ENCODE measurements at places on chromosomes 2 and 18.

- no peak for DNase-seq
Observed at GRCh38 chr2:232190796-232191195, 187.8 kb upstream of the ALPP start.

DNA sequence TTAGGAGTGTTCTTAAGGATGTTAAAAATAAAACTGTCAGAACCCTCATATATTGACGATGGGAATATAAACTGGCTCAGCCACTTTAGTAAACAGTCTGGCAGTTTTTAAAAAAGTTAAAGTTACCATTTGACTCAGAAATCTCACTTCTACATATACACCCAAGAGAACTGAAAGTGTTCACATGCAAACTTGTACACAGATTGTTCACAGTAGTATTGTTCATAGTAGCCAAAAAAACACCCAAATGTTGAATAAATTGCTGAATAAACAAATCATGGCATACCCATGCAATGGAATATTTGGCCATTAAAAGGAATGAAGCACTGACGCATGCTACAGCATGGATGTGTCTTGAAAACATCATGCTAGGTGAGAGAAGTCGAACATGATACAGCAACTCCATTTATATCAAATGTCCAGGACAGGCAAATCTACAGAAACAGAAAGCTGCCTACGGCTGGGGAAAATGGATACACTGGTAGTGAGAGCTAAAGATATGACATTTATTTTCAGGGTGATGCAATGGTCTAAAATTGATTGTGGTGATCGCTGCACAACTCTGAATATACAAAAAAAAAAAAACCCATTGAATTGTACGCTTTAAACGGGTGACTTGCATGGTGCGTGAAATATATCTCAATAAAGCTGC is 10.1 kb downstream of the RPL31 start:
- no peak for DNase-seq

GRCh38 chr18:11119550-11119949 is 29.8 kb downstream of the PIEZO2 start:
- DNase-seq = no peak

- no peak for DNase-seq
Observed at GRCh38 chr2:68767996-68768395, 33.4 kb downstream of the ARHGAP25 start.

- peak; percentile 32 for DNase-seq
Observed at GRCh38 chr18:59696311-59697235, 650 bp downstream of the CCBE1 start.

DNA sequence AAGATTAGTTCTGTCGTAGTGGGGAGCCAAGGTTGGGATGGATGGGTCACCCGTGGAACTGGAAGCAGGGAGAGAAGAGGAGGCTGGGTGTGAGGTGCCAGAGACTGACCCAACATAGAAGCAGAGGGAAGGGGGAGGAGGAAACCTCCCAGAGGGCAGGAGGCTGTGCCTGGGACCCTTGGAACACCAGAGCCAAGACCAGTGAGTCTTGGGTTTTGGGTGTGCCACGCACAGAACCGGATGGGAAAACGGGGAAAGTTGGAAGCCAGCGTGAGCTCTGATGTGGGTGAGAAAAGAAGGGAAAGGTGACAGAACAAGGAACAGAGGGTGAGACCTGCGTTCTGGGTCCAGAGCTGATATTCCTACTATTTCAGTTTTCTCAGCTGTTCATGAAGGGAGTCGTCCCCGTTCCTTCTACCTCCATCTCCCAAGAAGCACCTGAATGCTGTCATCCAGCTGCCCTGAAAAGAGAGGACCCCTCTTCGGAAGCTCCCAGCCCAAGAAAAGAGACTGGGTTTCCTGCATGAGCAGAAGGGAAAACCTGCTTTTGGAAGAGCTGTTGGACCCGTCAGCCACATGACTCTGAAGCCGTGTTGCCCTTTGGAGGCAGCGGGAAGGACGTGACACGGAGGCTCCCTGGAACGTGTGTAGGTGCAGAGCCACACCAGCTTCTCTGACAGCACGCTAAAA is 250.1 kb downstream of the NDUFA10 start:
- peak; percentile 7 for DNase-seq

- DNase-seq = no peak
Observed at GRCh38 chr2:198711484-198711883, 746.3 kb downstream of the SATB2 start.

- DNase-seq = no peak
Observed at GRCh38 chr18:9737472-9738121, 29.5 kb downstream of the RAB31 start.

DNA sequence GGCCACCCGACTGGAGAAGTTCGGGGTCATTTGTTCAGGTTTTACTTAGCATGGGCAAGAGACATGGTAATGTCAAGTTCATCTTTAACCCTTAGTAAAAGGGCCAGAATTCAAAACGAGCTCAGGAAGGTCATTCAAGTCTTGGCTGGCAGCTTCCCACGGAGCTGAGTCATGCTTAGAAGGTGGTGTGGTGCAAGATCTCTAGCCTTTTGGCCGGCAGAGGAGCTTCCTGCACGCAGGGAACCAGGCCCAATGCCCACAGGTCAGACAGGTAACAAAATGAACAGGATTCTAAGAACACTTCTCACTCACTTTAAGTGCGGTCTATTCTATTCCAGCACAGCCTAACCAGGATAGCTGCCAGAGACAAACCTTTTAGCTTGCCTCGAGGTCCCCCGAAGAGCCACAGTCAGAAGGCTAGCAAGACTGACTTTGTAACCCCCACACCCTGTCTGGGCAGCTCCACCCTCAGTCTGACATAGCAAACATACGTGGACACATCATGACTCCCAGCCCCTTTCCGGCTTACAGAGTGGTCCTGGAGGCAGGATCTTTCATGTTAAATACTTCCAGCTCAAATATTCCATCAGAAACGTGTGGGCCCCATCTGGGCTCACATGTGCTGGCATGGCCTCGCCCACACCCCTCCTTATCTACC is 292.7 kb downstream of the BCL11A start:
- no peak for DNase-seq

GRCh38 chr2:42917425-42917927 is 125.1 kb upstream of the HAAO start:
- no peak for DNase-seq

- no peak for DNase-seq
Observed at GRCh38 chr2:207747653-207748560, 21.8 kb downstream of the FZD5 start.

DNA sequence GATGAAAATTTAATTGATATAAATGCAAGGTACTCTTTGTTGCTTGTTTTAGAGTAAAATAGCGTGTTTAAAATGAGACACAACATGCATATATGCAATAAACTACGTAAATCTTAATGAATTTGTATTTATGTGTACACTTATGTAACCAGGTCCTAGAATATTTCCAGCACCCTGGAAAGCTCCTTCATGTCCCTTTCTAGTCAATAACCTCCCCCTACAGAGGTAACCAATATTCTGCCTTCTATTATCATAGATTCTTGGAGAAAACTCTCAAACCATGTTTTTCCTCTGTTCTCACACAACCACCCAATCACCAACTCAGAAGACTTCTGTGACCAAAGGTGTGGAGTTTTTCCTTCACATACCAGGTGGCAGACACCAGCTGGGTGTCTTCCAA is 79.6 kb upstream of the THUMPD2 start:
- DNase-seq = no peak

DNA sequence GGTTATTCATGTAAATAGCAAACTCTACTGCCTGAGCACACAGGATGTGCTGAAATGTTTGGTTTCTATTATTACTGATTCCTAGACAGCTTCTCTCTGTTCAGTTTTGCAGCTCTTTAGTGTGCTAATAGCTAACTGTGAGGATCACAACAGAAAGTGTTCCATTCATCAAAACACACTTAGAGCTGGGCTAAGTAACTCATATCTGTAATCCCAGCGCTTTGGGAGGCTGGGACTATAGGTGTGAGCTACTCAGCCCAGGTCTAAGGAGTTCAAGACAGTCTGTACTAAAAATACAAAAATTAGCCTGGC is 63.2 kb downstream of the MOGAT1 start:
- no peak for DNase-seq

GRCh38 chr2:176087330-176088047 is 3.7 kb upstream of the EVX2 start:
- DNase-seq = no peak

DNA sequence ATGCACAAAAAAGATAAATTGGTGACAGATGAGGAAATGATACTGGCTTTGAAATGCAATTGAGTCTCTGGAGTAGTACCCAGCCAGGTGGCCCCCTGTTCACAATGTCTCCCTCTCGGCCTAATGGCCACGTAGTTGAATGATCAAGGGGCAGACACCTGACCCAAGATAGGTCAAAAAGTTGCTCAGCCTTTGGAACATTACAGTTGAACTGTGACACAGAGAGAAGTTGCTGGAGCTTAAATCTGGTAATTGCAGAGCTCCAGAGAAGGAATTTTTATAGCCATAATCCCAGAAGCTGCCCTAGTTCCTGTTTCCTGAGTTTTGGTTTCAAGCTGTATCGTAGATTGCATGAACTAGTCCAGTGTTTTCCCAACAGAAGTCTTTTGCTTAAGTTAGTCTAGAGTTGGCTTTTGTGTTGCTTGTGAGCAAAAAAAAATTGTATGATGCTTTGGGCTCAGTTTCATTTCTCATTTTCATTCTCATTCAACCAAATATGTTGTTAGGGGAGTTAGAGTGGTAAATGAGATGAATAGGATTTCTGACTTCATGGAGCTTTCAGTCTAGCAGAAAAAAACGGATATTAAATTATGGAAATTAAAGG is 117.9 kb downstream of the CSRNP3 start:
- DNase-seq = no peak

GRCh38 chr18:55515214-55515613 is 72.8 kb downstream of the TCF4 start:
- DNase-seq = no peak

GRCh38 chr18:33870059-33870458 is 292.0 kb downstream of the ASXL3 start:
- no peak for DNase-seq

DNA sequence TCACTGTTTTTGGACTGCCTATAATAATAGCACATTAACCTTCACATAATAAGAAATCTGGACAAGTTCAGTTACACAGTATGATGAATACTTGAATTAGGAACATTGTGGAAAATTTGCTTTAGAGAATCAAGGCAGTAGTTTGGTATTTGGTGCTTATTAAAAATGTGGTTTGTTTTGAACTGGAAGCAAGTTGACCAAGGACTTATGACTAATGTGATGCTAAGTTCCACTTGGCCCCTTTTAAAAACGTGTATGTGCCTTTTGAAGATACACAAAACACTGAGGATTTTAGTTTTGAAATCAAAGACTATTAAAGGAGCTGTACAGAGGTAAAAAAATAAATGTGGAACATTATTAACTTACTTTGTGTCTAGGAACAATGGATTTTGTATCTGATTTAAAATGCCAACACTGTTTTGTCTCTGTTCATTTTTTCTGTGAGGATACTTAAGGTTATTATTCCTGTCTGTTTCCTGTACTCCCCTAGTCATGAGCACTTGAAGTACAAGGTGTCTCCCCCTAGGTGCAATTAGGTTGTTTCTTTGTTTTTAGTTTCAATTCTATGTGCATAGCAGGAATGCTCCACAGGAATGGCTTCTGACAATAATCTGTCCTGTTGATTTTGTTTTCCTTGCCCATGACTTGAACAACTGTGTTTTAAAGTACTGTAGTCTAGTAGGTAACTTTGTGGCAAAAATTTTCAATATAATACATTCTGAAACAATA is 49.6 kb upstream of the PTH2R start:
- DNase-seq = no peak

GRCh38 chr2:28956890-28957289 is 24.2 kb upstream of the TOGARAM2 start:
- DNase-seq = peak; percentile 46

DNA sequence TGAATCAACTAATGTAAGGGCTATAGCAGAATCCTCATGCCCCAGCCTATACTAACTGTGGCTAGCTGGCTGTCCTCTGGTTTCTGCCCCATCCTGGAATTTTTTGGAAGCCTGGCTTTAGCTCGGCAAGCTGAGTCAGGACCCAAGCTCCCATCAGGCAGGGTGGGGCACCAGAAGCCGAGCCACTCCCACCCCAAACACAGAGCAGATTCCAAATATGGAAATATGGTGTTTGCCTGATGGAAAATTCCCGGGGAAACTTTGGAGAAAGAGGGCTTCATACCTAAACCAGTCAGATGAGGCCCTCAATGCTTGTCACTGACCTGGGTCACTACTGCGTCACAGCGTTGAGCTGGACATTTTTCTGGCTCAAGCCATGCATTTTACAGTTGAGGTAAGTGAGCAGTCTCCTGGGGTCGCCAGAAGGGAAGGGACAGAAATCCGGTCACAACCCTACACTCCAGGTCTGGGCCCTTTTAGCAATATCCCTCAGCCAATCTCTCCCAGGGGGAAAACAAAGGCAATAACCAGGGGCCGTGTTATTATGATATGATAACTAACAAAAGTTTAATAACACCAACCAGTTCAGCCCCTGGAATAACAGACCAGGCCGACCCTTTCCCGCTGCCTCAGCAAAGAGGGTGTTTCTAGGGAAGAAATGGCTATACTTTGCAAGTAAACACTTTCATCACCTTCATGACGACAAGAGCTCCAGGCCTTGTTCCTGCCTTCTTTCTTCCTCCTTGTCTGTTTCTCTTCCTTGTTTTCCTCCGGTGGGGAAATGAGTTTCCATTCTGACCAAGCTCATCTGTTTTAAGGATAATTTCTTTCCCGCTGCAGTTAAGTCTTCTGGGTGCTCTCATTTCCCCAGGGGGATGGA is 37.7 kb downstream of the PSD4 start:
- no peak for DNase-seq

GRCh38 chr2:162082036-162082435 is 8.0 kb upstream of the DPP4 start:
- no peak for DNase-seq

DNA sequence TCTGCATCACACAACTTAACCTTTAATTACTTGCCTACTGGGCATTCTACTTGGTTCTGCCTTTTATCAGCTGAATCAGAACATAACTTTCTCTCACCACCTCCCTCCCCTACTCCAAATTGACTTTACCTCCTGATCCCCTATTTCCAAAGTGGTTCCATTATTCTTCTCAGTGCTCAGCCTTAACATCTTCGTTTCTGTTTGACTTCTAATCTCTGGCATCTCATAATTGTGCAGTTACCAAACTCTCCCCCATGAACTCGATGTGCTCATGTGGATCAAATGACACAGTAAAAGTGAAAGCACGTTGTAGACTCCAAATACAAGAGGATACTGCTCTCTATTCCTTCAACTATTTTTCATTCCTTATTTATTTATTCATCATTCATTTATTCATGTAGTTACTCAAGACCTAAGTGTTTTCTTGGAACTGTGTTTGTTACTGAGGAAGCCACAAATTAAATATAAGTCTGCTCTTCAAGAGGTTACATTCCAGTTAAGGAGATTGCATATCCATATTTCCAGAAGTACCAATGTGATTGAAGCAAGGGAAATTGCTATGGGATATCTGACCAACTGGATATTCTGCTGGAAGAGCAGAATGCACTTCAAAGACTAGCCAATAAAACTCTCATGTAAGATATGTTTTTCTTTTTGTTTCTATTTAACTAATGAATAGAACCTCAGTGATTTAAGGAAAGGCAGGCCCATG is 158.8 kb downstream of the TMEFF2 start:
- DNase-seq = no peak

DNA sequence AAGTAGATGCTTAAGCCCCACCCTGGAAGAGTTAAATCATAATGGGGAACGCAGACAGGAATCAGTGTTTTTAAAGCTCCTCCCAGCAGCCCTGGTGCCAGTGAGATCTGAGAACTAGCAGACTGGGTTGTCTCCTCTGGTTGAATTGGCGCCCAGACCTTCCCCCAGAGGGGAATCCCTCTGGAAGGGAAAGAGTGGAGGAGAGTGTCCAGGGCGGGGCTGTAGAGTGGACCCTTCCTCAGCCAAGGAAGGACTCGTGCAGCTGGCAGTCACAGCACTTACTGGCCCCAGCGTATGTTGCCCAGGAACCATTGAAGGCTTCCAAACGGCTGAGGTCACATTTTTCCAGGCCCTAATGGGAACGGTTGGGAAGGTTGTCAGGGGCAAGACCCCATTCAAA is 62.5 kb downstream of the TGOLN2 start:
- no peak for DNase-seq
